ENCODE measurements at places on chromosomes 11 and 22. TPM values are rescaled to one million over a fixed set of nuclear protein-coding genes. Genes with fewer than 3 reads are reported as not detected.
A peak's percentile ranks its signal among the peaks of the same experiment; 100 is the strongest.

DNA sequence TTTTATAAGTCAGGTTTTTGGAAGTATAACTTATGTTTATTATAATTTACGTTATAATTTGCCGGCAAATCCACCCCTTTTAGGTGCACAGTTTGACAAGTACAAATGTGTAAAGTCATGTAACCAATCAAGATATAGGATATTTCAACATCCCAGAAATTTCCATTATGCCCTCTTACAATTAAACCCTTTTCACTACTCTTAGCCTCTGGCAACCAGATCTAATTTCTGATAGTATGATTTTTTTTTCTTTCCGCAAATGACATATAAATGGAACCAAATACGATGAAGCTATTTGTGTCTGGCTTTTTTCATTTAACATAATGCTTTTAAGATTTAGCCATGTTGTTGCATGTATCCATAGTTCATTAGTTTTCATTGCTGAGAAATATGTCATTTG, 69.5 kb upstream of the HTATIP2 start:
- no peaks in the 10 kb centered on the region for H3K27me3 ChIP-seq
- no peak overlapping the region for H3K27ac ChIP-seq
- no peaks in the 10 kb centered on the region for H3K4me1 ChIP-seq
- no peaks in the 10 kb centered on the region for H3K36me3 ChIP-seq
- DNase-seq: no peak

The KRTAP5-11 gene
- total RNA-seq: not detected

GRCh38 chr11:8415195-8415594, 151.5 kb upstream of the LMO1 start:
- H3K27me3 ChIP-seq: no peaks in the 10 kb centered on the region
- H3K4me3 ChIP-seq: no peak overlapping the region
- no peaks in the 10 kb centered on the region for H3K4me1 ChIP-seq
- H3K27ac ChIP-seq: no peak overlapping the region
- no peak for DNase-seq

The ADM2 gene
- total RNA-seq: 8.0 TPM

DNA sequence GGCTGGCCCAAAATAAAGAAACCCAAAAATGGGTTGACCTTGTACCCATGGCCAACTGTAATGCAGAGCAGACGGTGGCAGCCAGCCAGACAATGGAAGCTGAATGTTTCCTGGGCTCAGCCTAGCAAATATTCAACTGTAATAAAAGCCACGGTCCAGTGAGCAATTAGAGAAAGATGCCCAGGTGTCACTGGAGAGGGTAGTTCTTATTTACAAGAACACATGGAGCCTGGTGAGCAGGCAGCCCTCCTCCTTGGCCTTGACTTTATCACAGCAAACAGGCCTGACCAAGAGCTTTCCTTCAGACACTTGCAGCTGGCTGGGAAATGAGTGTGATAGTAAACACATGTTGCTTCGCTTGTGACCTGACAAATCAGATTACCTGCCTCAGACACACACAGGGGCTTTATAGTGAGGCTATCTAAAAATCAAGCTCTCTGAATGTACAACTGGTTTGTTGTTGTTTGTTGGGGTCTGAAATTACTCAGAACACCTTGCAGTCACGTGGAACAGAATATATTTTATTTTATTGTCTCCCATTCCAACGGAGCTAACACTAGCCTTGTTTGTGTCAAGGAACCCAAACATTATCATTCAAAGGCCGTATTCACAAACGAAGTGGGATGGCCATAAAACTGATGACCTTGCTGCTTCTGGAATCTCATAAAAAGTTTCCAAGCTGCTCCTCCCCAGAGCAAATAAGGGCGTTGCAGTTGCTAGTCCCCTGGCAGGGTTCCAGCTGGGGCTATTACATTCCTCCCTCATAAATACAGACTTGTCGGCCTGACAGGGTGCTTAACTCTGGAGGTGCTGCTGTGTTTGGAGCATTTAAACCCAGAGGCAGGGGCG, 161.1 kb downstream of the BBOX1 start:
- H3K4me1 ChIP-seq: peaks cover 51% of the 10 kb centered on the region
- peak; percentile 94 for DNase-seq
- H3K4me3 ChIP-seq: no peak overlapping the region
- H3K27me3 ChIP-seq: no peaks in the 10 kb centered on the region
- H3K27ac ChIP-seq: peak overlapping the region; percentile 72
- H3K36me3 ChIP-seq: no peaks in the 10 kb centered on the region

The DTX4 gene
- total RNA-seq: 21.8 TPM

All from kidney (tissue), 22 donors.